Activated naive CD4-positive, alpha-beta T cell treated with Interleukin-2 at 50 U/mL for 16 hours (primary cell): ENCODE measurements at places on chromosomes 5 and 9.

DNA sequence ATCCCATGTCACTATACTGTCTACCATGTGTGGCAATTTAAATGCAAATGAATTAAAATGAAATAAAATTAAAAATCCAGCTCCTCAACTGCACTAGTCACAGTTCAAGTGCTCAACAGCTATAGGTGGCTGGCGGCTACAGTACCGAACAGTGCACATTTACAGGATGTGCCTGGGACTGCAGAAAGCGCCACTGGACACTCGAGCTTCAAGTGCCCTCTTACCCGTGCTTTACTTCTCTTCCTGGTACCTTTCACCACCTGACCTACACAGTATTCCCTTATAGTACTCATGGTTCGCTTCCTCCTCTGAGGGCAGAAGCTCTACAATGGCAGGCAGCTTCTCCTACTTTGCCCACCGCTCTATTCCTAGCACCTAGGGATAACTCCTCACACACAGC, 166.6 kb downstream of the FANCC start:
- DNase-seq: no peak

GRCh38 chr9:114317665-114318357, 5.1 kb upstream of the ORM1 start:
- no peak for DNase-seq

DNA sequence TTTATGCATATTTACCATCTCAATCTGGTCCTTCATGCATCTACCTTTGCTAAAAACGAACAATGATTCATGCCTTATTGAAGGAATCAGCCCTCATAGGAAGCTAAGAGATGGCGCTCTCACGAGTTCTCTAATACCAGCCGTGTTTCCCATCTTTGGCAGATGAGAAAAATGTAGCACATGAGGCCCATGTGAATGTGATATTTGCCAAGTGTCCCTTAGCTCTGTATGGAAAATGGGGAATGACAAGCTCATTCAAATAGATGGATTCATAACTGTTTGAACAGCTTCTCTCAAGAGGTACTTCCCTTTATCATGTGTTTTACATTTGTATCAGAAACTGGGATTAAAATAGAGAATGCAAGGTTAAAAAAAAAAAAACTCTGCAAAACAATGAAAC, 66.1 kb downstream of the TTC39B start:
- no peak for DNase-seq

DNA sequence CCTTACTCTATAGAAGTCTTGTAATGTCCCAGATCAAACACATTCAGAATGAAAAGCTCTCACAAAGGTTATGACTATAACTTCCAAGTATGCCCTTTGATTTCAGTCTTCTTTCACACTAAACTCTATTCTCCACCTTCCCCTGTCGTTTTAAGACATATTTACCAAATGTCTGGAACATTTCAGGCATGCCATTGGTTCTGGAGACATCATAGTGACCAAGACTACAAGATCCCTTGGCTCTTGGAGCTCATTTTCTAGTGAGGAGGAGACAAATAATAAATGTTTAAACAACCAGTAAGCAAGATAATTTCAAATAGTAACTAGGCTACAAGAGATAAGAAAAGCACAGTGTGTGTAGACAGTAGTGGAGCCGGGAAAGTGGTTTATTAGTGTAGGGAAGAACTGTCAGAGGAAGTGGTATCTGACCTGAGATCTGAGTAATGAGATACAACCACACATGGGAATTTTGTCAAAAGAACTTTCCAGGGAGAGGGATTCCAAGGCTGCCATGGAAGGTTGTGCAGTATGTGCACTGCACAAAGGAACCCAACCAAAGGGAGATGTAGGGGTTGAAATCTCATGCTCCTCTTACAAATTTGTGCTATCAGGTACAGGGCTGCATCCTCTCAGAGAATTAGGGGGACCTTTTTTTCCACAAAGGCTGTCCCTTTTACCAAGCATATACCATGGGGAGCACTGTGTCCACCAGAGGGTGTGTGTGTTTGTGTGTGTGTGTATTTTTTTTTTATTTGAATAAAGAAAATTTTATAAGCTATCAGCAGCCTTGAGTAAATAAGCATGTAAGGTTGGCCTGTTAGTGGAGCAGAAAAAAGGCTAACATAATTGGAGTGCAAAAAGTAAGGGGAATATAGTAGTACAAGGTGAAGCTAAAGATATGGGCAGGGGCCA, 1279.1 kb upstream of the WWC1 start:
- DNase-seq: no peak

- no peak for DNase-seq
Observed at GRCh38 chr9:135898634-135899407, 8.5 kb downstream of the CAMSAP1 start.

DNA sequence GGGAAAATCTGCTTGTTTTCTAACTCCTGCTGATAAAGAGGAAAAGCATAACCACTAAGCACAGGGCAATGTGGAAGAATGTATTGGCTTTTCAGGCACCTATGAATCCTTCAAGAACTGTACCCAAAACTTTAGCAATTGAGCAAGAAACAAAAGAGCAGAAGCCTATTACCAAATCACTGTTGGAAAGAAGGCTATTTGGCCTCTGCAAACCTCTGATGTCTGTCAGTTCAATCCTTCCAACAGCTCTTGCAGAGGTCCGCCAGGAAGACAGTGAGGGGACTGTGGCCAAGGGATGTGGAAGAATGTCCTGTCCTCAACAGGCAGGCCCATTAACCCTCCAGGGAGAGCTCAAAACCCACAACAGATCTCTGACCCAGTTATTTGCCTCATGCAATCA, 328.6 kb downstream of the ENC1 start:
- no peak for DNase-seq
